ENCODE measurements at places on chromosomes 5 and 9.

DNA sequence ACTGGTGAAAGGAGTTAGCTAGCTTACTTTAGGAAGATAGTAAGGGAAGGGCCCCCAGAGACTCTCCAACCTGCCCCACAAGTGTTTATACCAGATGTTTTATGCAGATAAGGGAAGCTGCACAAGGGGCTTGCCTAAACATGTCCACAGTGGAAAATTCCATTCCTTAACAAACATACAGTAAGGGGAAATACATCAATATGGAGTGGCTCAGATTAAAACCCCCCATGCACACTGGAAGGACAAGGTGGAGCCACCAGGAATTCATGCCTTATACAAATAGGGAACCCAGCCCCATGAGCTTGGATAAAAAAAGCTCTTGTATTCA, 106.3 kb upstream of the GPBP1 start:
- no peak for DNase-seq

DNA sequence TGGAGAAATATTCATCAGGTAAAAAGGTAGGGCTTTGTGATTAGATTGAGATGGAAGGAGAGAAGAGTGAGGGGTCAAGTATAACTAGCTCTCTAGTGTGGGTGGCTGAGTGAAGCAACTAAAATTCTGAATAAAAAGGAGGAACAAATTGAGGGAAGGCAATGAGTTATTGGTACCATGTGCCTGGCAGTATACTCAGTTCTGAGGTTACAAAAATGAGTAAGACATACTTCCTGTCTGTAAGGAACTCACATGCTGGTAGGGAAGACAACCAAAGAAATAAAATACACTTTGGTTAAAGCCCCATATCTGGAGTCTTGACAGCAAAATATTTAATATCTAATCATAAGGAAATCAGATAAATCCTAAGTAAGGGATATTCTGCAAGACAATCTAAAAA, 476.8 kb upstream of the C9orf72 start:
- no peak for DNase-seq

DNA sequence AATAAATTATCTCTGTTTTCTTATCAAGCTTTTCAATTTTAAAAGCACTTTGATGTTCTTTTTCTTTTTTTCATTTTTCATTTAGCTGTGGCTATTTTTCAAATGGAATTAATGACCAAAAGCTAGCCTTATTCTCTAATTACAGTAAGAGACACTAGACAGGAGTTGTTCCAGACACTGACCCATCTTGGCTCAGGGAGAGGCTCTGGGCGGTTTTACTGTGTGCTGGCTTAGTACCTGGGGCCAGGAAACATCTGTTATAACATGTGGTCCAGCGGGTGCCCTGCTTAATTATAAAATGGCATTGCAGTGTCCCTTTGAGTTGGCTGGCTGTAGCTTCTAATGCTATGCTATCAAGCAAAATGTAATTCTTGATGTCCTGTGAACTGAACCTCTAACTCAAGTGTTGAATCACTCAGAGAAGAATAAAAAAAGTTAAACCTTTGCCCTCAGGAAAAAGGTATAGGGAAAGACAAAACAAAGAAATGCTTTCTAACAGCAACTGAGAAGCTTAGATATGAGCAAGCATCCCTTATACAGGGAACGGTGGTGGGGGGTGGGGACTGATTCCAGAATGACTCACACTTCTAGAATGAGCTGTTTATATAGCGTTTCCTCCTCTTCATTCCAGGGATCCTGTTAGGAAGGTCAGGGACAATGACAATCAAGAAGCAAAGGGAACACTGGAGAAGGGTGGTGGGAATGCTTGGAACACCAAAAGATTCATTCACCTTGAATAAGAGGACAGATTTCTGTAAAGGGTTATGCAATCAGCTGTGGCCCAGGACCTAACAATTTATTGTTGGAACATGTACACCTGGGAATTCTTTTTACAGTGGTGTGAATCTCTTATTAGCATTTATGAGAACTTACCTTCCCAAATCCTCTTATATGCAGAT, 58.7 kb upstream of the NFIB start:
- no peak for DNase-seq

GRCh38 chr5:53170746-53171349, 61.3 kb upstream of the MOCS2 start:
- no peak for DNase-seq

All from activated CD4-positive, alpha-beta T cell treated with anti-CD3 and anti-CD28 coated beads, Interleukin-2, amount 10 ng/mL, durations not matched to agents 24 days and 14 days (primary cell).